ENCODE measurements at places on chromosomes 1 and 21. TPM values are rescaled to one million over a fixed set of nuclear protein-coding genes. Genes with fewer than 3 reads are reported as not detected.

RXRG gene
- not detected for total RNA-seq

- no peak for DNase-seq
- H3K4me1 ChIP-seq, result peaks cover 11% of the 10 kb centered on the region
- H3K27ac ChIP-seq, result no peak overlapping the region
Measured at GRCh38 chr1:154845174-154845573, 24.9 kb downstream of the KCNN3 start.

CYP2J2 gene
- 1.8 TPM for total RNA-seq

DNA sequence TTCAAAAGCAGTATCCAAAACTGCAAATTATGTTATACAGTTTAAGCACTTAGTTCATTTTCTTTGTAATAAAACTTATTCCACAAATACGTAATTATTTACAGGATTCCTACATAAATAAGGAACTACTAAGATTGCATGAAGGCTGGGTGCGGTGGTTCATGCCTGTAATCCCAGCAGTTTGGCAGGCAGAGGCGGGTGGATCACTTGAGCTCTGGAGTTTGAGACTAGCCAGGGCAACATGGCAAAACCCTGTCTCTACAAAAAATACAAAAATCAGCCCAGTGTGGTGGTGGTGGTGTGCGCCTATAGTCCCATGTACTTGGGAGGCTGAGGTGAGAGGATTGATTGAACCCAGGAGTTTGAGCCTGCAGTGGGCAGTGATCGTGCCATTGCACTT, 69.3 kb downstream of the POU2F1 start:
- no peaks in the 10 kb centered on the region for H3K36me3 ChIP-seq
- H3K4me3 ChIP-seq, result no peak overlapping the region
- H3K4me1 ChIP-seq, result no peaks in the 10 kb centered on the region
- no peak for DNase-seq

DNA sequence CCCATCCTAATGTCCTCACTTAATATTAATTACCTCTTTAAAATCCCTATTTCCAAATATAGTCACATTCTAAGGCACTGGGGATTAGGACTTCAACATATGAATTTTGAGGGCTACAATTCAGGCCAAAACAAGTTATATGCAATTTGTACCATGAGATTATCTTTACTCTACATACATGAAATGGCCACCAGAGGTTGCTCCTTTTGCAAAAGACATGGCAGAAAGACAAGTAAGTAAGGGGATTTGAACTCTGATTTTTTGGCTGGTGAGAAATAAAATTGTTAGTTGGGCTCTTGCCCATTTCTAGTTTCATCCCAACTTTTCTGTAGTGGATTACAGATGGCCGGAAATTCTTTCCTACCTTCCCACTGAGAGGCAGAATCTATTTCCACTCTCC, 4.8 kb upstream of the ALG6 start:
- H3K4me1 ChIP-seq, result peaks cover 4% of the 10 kb centered on the region
- H3K4me3 ChIP-seq, result no peak overlapping the region
- no peak for DNase-seq
- no peaks in the 10 kb centered on the region for H3K36me3 ChIP-seq
